ENCODE measurements at places on chromosomes 5 and 9.

- ATAC-seq = peak; percentile 65
Observed at GRCh38 chr9:87656485-87656884, 69.4 kb upstream of the CTSL start.

- no peak for ATAC-seq
Observed at GRCh38 chr5:142872217-142872616, 102.0 kb downstream of the ARHGAP26 start.

DNA sequence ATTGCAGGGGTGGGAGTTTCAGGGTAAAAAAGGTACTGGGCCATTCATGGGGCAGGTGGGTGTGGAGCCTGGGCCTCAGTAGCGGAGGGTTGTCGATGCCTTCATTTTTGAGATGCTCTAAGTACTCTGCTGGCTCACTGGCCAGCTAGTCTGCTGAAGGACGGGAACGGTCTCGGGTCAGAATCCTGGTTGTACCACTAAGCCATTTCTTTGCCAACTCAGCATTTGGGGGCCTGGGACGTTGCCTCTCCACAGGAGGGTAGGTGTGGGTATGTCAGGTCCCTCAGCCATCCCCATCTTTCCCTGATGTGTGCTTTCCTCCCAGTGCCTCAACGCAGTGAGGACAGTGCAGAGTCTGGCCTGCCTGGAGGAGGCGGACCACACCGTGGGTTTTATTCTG, 25.1 kb downstream of the SH3GLB2 start:
- no peak for ATAC-seq

DNA sequence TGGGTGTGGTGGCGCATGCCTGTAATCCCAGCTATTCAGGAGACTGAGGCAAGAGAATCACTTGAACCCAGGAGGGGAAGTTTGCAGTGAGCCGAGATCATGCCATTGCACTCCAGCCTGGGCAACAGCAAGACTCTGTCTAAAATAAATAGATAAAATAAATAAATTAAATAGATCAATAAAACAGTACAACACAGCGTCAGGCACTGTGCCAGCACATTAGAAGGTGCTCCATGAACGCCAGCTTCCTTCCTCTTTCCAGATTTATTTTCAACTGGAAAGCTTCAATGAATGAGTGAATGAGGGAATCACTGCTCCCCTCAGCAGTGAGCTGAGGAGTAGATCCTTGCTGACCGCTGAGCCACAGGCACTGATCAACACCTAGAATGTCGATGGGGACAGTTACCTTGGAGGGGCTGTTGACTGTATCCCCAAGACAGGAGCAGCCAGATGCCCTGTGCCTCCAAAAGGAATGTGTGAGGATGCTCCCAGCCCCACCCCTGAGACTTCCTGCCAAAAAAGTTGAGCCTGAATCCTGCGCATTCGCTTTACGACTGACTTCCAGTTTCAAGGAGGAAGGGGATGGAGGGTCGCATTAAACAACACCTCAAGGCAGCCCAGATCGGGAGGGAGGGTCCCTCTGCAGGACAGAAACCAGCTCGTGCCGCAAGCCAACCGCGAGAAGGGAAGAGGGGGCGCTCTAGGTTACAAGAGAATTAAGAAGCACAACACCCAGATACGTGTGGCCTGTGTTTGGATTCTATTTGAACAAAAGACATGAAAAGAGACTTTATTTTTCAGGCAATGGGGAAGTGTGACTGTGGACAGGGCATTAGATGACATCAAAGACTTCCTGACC, 54.0 kb upstream of the CNOT6 start:
- no peak for ATAC-seq

DNA sequence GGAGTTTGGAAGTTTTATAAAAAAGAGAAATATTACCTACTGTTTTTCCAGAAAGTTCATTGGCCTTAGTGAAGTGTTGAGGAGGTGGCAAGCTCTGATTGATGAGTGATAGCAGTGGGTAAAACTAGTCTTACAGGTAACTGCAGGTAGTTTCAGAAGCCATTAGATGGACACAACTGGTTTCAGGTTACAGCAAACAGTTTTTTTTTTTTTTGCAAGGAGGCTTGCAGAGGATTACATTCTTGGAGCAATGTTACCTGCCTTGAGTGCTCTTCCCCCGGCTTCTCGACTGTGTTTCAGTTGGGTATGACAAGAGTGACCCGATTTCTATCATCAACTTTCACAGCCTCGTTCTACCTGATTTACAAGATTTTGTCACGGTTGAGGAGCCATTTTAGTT, 333.4 kb downstream of the YTHDC2 start:
- ATAC-seq = no peak

DNA sequence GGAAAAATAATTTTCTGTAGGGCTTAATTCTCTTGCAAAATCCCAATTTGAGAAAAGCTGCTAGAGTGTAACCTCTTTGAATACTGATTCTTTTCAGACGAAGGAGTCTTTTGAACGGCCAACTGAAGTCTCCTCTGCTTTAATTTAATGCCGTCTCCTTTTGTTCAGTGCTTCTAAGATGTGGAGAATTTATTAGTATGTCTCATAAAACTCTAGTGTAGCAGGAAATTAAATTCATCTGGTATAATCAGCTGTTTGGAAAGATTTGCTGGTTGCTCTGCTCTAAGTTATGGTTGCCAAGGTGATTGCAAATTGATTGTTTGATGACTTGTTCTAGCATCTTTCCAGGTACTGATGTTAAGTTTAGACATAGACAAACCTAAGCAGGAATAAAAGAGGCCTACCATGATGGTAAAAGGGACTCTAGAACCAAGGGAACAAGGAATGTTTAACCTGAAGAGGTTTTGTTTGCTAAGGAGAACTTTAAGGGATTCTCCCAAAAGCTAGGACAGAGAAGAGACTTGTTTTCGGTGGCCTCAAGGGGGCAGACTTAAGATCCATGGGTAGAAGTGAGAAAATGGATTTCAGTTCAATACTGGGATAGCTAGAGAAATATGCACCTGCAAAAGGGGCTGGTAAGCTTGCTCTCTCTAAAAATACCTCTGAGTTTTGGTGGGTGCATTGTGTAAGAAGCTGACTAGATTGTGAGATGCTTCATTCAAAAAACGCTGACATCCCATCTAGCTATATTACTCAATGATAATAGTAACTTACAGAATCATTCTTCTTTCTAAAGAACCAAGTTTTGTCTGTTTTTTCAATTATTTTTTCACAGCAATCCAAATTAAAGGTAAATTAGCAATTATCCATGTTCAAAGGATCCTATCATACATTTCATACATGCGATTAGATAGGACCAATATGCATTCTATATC, 5.7 kb upstream of the ADRB2 start:
- no peak for ATAC-seq

DNA sequence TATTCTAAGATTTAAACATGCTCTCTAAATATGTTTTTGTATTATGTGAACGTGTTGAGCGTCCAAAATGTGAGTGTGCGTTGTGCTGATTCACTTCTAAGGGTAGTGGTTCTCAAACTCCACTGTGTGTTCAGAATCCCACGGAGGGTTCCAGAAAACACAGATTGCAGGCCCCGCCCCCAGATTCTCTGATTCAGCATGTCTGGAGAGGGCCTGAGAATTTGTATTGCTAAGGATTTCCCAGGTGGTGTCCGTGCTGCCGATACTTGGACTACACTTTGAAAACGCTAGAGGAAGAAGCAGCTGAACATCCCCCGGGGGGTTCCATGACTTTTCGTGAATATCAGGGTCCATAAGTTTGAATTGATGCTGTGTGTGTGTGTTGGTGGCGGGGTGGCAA, 1043.2 kb upstream of the WWC1 start:
- ATAC-seq = no peak

DNA sequence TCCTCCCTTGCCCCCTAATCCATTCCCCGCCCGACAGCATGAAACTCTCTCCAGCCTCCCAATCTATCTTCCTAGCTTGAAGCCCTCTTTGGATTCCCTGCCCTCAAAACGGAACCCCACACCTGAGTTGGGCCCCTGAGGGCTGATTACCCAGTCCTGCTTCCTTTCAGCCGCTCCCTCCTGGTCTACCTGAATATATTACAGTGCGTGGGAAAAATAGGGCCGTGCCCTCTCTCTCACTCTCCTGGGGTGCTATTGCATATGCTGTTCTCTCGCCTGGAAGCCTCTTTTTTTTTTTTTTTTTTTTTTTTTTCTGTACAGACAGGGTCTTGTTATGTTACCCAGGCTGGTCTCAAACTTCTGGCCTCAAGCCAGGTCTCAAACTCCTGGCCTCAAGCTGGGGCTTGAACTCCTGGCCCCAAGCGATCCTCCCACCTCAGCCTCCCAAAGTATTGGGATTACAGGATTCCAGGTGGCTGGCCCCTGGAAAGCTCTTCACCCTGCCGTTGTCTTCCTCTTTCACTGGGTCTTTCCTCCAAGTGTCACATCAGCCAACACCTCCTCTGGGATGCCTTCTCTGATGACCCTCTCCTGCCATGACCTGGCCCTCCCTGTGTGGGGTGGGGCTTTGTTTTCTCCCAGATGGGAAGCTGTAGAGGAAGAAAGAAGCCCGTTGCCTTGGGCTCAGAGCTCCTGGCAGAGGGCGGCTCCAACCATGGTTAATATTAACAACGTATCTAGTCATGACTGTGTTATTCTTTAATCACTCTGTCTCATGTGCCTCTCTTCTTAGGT, 8.2 kb downstream of the DNM1 start:
- ATAC-seq = no peak

- ATAC-seq = no peak
Observed at GRCh38 chr9:93112864-93113389, 16.9 kb downstream of the CARD19 start.

DNA sequence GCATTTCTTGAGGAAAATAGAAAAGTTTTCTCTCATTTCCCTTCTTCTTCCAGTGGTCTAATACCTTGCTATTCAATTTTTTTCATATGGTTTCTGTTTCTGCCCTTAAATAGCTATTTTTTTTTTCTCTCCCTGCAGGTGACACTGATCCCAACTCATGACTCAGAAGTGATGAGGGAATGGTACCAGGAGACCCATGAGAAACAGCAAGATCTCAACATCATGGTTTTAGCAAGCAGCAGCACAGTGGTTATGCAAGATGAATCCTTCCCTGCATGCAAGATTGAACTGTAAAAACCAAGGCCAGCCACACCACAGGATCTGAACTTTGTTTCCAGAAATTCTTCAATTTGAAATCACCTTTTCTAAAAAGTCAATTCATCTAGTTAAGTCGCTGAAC, 97.7 kb downstream of the MAP1B start:
- ATAC-seq = no peak

GRCh38 chr5:136736021-136736420, 370.7 kb upstream of the TRPC7 start:
- ATAC-seq = no peak

DNA sequence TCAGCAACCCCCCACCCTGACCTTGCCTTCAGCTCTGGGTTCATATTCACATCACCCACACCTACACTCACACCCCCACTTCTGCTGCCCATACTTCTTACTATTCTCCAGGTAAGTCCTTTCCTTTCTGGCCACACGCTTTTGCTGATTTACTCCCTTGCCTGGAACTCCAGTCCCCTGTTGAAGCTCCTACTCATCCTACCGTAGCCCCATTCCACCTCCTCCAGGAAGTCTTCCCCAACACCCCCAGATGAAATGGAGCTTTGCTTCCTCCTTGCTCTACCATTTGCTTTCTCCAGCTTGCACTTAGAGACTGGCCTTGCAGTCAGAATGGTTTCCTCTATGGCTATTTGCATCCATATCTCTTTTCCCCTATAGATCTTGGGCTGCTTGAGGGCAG, 182.3 kb downstream of the MELK start:
- ATAC-seq = no peak

GRCh38 chr5:109924237-109925107, 234.7 kb downstream of the MAN2A1 start:
- no peak for ATAC-seq

DNA sequence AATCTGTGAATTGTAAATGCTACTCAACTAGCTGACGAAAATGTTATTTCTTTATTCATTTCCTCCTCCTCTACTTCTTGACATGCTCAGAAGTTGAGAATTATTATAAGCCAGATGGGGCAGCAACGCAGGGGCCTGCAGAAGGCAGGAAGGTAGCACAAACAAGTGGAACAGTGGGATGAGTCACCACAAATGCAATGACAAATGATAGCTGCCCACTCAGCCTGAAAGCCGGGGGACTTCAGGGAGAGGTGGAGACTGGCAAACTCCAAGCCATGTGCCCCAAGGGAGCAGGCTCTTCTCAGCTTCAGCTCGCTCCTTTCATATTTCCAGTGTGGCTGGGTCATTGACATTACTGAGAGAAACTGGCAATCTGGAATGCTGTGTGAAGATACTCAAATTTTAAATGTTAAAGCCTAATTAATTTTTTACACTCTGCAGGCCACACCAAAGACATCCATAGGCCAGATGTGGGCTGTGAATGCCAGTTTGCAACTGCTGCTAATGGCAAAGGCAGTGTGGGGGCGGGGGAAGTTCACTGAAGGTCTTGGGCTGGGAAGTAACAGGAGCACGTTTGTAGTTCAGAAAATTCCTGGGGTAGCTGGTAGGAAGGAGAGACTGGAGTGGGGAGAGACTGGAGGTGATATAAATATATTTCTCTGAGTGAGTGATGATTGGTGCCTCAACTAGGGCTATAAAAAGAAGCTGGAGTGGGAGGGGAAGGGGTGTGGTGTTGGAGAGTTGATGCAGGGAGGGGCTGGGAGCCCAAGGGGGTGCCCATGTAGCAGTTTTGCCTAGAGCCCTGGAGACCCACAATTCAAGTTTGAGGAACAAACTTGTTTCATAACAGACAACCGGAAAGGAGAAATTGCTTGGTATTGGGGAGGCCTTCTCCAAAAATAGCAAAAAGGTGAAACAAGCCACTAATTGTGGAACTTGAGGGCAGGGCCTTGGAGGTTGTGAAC, 20.8 kb upstream of the ADRB2 start:
- peak; percentile 42 for ATAC-seq

GRCh38 chr5:164959761-164960160, 1454.3 kb downstream of the MAT2B start:
- no peak for ATAC-seq

- ATAC-seq = no peak
Observed at GRCh38 chr5:177130211-177131018, 3.2 kb upstream of the NSD1 start.

DNA sequence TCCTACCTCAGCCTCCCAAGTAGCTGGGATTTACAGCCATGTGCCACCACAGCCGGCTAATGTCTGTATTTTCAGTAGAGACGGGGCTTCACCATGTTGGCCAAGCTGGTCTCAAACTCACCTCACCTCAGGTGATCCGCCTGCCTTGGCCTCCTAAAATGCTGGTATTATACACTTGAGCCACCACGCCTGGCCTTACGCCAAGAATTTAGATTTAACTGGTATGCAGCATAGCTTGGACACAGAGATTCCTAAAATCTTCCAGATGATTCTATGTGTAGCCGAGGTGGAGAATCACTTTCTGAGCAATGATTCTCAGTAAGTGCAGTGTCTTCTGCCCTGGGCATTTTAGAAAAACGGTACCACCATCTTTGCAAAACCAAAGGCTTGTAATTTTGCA, 74.1 kb downstream of the HABP4 start:
- no peak for ATAC-seq
